ENCODE measurements at places on chromosomes 4 and X.
A peak's percentile ranks its signal among the peaks of the same experiment; 100 is the strongest.

GRCh38 chr4:7831330-7831729 is 108.3 kb downstream of the AFAP1 start:
- DNase-seq = no peak

DNA sequence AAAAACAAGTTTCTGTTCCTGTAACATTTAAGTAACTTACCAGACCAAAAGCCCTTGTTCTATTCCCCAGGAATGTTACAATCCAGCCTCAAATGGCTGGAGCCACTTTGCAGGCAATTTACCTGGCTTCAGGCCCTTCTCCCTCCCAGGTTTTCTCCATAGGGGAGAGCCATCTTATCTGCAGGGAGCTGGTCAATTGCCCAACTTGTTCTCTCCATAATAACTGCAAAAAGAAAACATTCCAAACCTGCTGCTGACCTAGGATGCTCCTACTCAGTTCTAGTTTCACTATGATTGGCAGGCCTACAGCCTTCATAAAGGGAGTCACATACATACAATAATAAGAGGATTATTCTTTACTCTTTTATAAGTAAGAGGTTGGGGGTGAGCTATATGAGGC is 670.7 kb downstream of the PCDH7 start:
- no peak for DNase-seq

DNA sequence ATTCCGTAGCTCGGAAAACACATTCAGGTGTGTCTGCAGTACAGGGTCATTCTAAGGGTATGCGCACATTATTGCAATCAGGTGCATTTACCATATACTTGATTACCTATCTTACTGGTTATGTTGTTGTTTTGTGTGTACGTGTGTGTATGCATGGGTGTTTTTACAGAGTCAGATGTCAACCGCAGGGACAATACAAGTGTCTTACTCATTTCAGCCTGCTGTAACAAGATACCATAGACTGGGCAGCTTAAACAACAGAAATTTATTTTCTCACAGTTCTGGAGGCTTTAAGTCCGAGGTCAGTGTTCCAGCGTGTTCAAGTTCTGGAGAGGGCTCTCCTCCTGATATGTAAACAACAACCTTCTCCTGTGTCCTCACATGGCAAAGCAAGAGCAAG is 316.7 kb downstream of the DMD start:
- DNase-seq = no peak

- no peak for DNase-seq
Observed at GRCh38 chr4:36320117-36320896, 38.9 kb downstream of the DTHD1 start.

- DNase-seq = no peak
Observed at GRCh38 chr4:175127314-175127713, 209.2 kb downstream of the ADAM29 start.

DNA sequence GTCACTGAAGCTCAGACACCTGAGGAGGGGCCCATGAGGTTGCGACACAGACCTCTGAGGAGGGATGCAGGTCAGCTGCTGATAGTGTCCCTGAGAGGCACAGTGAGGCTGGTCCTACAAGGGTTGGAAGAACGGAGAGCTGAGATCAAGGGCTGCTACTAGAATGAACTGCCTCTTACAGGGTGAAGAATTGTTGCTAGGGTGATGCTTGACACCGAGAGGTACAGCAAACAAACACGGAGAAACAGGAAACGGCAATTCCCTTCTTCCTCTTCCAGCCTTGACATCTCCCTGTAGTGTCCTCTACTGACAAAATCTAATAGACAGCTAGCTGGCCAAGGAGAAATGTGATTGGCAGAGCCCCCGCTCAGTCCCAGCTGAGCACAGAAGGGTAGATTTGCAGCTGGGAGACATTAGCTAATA is 11.8 kb upstream of the HPGDS start:
- DNase-seq = no peak

- no peak for DNase-seq
Observed at GRCh38 chr4:54185044-54185780, 43.9 kb upstream of the PDGFRA start.

- DNase-seq = no peak
Observed at GRCh38 chr4:153451911-153452657, 14.1 kb upstream of the TMEM131L start.

DNA sequence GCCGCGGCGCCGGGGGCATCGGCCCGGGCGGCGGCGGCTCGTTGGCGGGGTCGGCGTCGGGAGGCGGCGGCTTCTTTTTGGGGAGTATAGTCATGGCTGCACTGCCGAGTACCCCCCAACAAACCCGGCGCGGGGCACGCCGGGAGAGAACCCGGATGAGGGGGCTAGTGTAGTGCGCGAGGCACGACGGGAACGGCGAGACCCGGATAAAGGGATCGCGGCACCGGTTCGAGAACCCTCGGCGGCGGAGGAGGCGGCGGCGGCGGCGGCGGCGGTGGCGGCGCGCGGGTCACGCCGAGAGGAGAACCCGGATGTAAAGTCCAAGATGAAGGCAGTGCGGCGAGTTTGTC is at the start of gene OTUD5:
TSS of gene OTUD5 (minus strand) at position 131 of the 350 bp plus-strand sequence. CDS start at position 94, 37 bp downstream.
- DNase-seq = peak; percentile 71

- DNase-seq = no peak
Observed at GRCh38 chr4:67877086-67877485, 6.7 kb downstream of the TMPRSS11D start.

- DNase-seq = no peak
Observed at GRCh38 chrX:133215747-133216146, 2.4 kb downstream of the TFDP3 start.

DNA sequence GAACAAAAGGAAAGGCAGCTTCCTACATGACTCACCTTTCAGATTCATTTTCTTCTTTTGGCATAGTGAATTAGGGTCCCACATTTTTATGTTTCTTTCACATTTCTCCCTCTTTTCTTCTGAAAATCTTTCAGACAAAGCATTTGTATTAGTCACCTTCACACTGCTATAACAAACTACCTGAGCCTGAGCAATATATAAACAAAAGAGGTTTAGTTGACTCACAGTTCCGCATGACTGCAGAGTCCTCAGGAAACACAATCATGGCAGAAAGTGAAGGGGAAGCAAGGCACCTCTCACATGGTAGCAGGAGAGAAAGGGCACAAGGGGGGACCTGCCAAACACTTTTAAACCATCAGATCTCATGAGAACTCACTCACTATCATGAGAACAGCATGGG is 36.9 kb downstream of the MAGEA9 start:
- DNase-seq = no peak

GRCh38 chr4:165767671-165768070 is 105.4 kb upstream of the TLL1 start:
- DNase-seq = no peak

- DNase-seq = no peak
Observed at GRCh38 chr4:37770016-37770415, 56.5 kb upstream of the PGM2 start.

GRCh38 chrX:41337140-41337539 is 3.2 kb downstream of the DDX3X start:
- no peak for DNase-seq

GRCh38 chrX:9279234-9279544 is 185.7 kb upstream of the TBL1X start:
- DNase-seq = no peak

- no peak for DNase-seq
Observed at GRCh38 chrX:153471663-153472280, 1.4 kb upstream of the HAUS7 start.

DNA sequence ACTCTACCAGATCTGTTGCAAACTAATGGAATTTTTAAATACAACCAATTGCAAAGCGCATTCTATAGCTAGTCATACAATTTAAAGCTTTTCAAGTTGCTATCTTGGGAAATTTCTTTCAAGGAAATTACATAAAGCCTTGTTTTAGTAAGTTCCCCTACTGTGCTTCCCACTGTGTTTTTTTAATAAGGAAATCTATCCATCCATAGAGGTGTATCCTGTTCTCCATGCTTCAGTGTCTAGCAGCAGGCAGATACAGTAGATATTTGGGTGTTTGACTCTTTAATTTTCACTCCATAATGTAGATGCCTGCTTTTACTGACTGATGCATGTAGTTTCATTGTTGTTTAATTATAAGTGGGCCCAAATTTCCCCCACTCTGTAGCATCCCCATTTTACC is 171.6 kb upstream of the POU3F4 start:
- DNase-seq = no peak

DNA sequence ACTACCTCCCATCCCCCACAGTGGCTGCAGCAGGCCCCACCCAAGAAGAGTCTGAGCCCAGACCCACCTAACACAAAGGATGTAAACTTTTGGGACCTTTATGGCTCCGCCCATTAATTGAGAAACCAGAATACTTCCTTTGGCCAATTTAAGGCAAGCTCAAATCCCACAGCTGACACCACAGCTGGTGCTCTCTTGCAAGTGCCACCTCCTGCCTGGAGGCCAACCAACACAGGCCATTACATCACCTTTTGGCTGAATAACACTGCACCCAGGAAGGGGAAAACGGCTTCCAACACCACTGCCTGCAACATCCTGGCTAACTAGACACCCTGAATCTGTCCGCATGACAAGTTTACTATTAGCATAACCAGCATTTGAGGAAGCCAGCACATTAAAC is 248.8 kb downstream of the PRDM5 start:
- DNase-seq = no peak

- DNase-seq = peak; percentile 92
Observed at GRCh38 chrX:2690856-2691542, at the start of gene CD99. Gene CD99 (plus strand): TSS chrX:2691295. CDS start chrX:2691361, 66 bp downstream.

DNA sequence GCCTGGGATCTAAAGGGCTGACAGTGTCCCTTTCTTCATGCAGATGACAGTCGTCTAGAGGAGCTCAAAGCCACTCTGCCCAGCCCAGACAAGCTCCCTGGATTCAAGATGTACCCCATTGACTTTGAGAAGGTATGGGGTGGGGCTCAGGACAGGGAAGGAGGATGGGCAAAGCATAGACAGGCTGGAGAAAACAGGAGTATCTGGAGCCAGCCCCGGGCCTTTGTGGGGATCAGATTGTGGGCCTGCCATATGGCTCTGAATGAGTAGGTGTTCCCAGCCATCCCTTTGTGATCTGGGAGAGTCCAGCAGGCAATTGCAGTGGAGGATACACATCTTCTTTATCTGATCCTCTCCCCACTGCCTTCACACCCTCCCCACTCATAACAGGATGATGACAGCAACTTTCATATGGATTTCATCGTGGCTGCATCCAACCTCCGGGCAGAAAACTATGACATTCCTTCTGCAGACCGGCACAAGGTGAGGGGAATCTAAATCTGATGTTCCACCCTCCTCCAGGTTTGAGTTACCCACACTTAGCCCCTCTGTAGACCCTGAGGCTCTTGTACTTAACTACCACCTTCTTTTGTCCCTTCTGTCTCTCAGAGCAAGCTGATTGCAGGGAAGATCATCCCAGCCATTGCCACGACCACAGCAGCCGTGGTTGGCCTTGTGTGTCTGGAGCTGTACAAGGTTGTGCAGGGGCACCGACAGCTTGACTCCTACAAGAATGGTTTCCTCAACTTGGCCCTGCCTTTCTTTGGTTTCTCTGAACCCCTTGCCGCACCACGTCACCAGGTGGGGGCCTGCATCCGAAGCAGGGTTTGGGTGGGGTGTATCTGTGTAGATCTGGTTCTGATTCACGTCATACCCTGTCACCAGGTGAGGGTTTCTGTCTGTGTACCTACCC is 5.8 kb upstream of the CDK16 start:
- no peak for DNase-seq

DNA sequence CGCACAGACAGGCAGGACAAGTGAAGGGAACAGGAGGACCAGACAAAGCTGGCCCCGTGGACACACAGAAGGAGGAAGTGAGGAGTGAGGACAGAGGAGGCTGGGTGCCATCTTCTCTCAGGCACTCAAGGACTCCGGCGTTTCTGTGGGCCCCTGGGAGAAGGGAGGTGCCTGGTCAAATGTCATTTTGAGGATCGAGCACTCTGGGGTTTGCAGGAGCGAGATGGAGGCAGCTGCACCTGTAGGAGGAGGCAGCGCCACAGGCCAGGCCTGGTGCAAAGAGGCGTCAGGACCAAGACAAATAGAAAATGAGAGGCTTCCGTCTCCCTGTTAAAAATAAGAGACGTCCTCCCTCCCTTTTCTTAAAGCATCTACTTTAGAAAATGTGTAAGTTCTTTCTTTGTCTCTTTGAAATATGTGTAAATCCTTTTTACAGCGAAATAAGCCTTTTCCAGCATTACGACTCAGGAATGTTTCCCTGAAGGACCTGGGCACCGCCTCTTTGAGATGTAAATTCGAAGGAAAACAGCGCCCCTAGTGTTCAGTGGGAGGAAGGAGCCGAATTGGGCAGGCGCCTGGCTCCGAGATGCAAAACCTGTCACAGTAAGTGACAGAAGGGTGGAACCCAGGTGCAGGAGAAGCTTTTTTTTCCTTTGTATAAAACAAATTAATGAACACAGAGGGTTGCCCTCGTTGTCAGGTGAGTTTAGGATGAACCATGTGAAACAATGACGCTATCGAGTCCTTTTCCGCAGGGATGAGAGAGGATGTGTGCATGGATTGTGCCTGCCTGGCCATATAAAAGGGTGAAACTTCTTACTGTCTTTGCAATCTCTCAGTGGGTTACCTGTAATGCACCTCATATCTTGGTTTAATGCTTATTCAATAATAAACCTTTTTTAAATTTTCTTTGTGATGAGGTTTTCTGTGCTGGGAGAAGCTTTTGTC is 1.4 kb upstream of the C4orf50 start:
- DNase-seq = no peak

- no peak for DNase-seq
Observed at GRCh38 chr4:92629302-92629701, 325.5 kb downstream of the GRID2 start.

DNA sequence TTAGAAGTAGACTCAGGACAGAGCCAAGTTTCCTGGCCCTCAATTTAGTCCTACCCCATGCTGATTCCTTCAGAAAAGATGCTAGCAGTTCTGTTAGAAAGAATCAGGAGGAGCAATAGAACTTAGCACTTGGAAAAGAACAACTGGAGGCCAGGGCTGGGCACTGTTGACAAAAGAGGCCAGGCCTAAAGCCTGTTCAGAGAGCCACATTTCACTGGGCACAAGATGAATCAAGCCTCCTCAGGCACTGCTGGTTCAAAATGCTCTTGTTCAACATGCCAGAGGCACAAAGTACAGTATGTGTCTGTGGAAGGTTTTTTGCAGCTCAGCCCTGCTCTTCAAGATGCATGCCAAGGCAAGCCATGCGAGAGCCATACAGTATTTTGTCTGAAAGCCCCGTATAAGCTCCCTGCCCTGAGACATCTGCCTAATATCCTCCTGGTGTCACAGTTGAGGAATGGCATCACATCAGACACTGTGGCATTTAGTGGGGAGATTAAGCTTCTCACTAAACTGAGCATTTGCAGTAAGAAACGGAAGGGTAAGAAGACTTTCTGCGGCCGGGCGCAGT is 53.7 kb downstream of the RASL11B start:
- no peak for DNase-seq

DNA sequence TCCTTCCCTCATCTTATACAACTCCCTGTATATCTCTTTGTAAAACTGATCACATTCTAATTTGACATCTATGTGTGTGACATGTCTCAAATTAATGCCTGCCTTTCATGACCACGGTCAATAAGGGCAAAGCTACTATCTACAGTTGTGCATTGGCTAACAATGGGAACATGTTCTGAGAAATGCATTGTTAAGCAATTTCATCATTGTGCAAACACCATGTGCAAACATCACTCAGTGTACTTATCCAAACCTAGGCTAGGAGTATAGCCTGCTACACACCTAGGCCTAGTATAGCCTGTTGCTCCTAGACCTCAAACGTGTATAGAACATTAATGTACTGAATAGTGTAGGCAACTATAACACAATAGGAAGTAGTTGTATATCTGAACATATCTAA is 95.0 kb downstream of the BANK1 start:
- no peak for DNase-seq

- no peak for DNase-seq
Observed at GRCh38 chr4:146763560-146763959, 124.9 kb downstream of the POU4F2 start.
